Large intestine (tissue), 12 donors: ENCODE measurements at places on chromosomes 12 and 14. TPM values are rescaled to one million over a fixed set of nuclear protein-coding genes. Genes with fewer than 3 reads are reported as not detected.
A peak's percentile ranks its signal among the peaks of the same experiment; 100 is the strongest.

DNA sequence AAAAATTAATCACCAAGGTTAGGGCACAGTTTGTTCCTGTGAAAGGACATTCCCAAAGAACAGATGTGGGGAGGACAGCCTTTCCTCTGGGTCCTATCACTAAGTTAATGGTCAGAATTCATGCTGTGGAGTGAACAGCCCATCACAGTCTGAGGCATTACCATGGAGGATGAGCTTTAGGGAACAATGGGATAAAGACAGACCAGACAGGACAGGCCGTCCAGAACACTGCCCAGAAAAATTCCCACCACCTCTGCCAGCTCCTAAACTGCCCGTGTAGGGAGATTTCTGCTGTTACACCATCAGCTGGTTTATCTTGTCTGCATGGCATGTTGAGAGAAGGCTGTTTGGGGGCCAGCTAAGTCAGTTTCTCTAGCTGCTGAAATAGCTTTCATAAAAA is 49.6 kb upstream of the IFNG-AS1 start:
- H3K4me1 ChIP-seq = peaks cover 13% of the 10 kb centered on the region
- no peak overlapping the region for H3K4me3 ChIP-seq
- H3K27me3 ChIP-seq = no peaks in the 10 kb centered on the region
- no peak for DNase-seq
- no peak overlapping the region for H3K27ac ChIP-seq

TAS2R31 gene
- 0.82 TPM for polyA plus RNA-seq

- peaks cover 16% of the 10 kb centered on the region for H3K27me3 ChIP-seq
- H3K4me3 ChIP-seq = no peak overlapping the region
- H3K4me1 ChIP-seq = peaks cover 13% of the 10 kb centered on the region
- no peak overlapping the region for H3K27ac ChIP-seq
- peak; percentile 5 for DNase-seq
- peaks cover 48% of the 10 kb centered on the region for H3K36me3 ChIP-seq
These were observed 12.2 kb downstream of the TBX3 start for GRCh38 chr12:114671443-114672411.

P2RX2 gene
- polyA plus RNA-seq = 24.1 TPM

GRCh38 chr14:35682802-35683201 is 126.3 kb downstream of the RALGAPA1 start:
- H3K36me3 ChIP-seq = peaks cover 12% of the 10 kb centered on the region
- no peak overlapping the region for H3K27ac ChIP-seq
- H3K4me3 ChIP-seq = no peak overlapping the region
- no peak for DNase-seq
- no peaks in the 10 kb centered on the region for H3K27me3 ChIP-seq
